ENCODE measurements at places on chromosomes 16 and 17. TPM values are rescaled to one million over a fixed set of nuclear protein-coding genes. Genes with fewer than 3 reads are reported as not detected.

DNA sequence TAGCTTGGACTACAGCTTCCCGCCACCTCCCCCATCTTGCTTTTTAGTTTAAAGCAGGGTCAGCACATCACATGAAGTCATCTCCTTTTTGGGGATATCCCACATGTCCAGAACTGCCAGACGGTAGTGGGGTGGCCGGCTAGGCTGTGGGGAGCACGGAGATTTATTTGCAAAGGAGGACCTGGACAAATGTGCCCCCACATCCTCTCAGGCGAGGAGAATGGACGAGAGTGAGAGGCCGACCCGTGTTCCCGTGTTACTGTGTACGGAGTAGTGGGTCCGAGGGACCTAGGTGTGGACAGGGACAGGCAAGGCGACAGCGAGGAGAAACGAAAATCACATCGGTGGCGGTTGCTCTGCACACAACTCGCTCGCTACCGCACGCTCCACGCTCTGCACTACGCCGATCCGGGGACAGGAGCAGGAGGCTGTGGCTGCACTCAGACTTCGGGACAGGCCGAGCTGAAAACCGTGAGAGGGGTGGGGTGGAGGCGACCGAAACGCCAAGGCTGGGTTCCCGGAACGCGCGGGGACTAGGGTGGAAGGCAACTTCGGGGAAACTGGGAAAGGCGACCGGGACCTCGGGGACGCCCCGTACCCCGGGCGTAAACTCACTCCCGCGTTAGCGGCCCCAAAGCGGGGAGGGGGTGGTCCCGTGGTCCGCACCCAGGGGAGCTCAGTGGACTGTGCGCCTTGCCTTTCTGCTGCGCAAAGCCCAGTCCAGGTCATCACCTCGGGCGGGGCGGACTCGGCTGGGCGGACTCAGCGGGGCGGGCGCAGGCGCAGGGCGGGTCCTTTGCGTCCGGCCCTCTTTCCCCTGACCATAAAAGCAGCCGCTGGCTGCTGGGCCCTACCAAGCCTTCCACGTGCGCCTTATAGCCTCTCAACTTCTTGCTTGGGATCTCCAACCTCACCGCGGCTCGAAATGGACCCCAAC lies at the start of gene MT1A:
Gene MT1A, plus strand, starts transcription at position 853 of the 937 bp plus-strand sequence. Its CDS starts 73 bp downstream, at position 926.
- DNase-seq, result no peak

DNA sequence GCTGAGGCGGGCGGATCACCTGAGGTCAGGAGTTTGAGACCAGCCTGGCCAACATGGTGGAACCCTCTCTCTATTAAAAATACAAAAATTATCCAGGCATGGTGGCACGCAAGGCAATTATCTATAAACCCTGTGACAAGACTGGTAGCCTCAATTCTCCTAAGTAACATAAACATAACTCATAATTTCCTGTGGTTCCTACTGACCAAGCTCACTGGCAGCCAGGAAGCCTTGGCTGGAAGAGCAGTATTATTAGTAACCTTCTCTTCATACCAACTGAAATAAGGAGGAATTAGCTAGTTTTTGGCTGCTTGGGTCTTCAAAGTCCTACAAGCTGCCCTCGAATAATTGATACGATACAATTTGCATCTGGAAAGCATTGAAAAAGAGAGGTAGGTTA lies 31.6 kb upstream of the LRRC37A3 start:
- no peak for DNase-seq

- no peak for DNase-seq
Observed at GRCh38 chr16:3133844-3134243, 985 bp upstream of the ZNF213 start.

GRCh38 chr17:78351449-78352006 lies 8.3 kb downstream of the SOCS3 start:
- DNase-seq, result no peak

DNA sequence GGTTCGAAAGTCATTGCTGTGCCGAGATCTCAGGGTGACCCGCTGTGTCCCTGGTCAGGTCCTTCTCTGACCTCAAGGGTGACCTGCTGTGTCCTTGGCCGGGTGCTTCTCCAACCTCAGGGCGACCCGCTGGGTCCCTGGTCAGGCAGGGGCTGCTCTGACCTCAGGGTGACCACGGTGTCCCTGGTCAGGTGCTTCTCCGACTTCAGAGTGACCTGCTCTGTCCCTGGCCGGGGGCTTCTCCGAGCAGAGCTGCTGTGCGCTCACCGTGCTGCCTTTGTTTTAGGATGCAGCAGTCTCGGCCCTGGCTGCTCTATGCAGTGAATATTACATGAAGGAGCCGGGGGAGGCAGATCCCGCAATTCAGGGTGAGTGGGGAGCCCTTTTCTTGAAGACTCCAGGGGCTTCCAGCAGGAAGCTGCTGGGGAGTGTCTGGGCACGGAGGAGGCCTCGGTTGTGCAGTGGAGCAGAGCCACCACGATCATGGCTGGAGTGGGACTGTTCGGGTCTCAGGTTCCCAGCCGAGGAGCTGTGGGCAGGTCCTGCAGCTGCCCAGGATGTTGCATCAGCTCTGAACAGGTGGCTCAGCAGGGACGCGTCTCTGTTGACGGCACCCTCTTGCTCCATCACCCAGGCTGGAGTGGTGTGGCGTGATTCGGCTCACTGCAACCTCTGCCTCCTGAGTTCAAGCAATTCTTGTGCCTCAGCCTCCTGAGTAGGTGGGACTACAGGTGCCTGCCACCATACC lies 83.7 kb upstream of the ZNF750 start:
- DNase-seq, result no peak

DNA sequence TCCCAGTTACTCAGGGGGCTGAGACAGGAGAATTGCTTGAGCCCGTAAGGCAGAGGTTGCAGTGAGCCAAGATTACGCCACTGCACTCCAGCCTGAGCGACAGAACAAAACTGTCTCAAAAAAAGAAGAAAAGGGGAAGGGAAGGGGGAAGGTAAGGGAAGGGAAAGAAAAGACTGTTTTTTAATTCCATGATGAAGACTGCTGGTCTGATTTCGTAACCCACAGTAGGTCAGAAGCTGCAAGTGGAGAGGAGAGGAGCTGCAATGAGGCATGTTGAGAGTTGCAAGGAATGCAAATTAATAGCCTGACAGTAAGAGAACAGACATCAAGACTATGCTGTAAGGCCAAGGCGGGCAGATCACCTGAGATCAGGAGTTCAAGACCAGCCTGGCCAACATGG lies 33.3 kb downstream of the HELZ start:
- no peak for DNase-seq

DNA sequence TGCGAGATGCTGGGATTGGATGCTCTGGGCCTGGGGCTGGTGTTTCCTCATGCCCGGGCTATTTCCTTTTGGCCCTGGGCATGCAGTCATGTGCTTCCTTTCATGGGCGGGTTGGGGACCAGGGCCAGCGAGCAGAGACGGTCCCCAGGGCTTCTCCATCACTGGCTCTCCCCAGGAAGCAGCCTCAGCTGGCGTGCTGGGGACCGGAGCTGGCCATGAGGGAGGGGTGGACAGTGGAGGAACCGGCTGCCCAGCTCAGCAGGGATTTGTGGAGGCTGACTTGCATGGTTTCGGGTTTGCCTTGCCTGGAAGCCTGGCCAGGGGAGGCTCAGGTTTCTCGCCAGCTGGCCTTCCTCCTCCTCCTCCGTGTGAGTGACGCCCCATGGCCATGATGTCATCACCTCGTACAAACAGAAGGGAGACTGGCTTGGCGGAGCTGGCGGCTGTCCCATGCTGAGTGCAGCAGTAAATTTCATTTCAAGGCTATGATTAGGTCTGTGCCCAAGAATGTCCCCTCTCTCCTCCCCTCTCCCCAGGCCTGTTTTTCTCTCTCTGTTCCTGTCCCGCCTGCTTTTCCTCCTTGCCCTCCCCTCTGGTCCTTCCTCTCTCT lies 8.9 kb upstream of the TIMP2 start:
- DNase-seq, result peak; percentile 53

DNA sequence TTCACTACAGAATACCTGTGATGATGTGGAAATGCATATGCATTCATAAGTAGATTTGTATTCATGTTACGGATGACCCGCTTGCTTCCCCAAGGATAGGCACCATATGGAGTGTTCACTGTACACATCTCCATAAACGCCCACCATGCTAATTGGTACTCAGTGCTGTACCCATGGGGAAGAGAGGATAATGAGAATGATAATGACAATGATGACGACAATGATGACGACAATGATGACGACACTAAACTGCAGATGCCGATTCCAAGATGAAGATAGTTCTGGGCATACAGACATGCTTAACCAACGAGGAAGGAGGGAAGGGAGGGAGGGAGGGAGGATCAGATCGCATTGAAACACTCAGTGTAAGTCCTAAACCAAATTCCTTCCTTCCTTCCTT lies 26.5 kb upstream of the ZFHX3 start:
- no peak for DNase-seq

- peak; percentile 61 for DNase-seq
Observed at GRCh38 chr16:51982715-51983680, 563.9 kb downstream of the TOX3 start.

DNA sequence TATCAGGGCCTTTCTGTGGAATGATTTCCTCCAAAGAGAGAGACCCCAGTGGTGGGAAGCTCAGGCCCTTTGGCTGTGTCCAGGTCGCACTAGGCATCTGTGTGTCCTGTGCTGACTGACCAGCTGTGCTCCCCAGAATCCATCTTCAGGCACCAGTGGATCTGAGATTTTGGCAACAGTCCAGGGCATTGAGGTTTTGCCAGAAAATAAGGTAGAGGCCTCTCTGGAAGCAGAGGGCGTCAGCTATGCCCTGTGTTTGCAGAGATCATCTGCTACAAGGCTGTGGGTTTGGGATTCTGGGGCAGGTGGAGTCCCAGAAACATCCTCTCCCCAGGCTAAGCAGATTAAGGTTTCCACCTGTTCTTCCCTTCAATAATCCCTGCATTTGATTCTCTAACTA lies 57.5 kb upstream of the TOB1 start:
- no peak for DNase-seq

- DNase-seq, result no peak
Observed at GRCh38 chr17:21210411-21211076, 3.4 kb downstream of the TMEM11 start.

Gene GRIN2A
- total RNA-seq, result under 0.01 TPM

Gene PIRT
- not detected for total RNA-seq
